ENCODE measurements at places on chromosomes 5 and 9.

GRCh38 chr9:30913331-30913730 lies 1471.1 kb upstream of the ACO1 start:
- DNase-seq, result no peak

- no peak for DNase-seq
Measured at GRCh38 chr5:173670130-173670651, 53.7 kb upstream of the BOD1 start.

- DNase-seq, result no peak
Measured at GRCh38 chr9:104774831-104775573, 11.1 kb downstream of the NIPSNAP3B start.

DNA sequence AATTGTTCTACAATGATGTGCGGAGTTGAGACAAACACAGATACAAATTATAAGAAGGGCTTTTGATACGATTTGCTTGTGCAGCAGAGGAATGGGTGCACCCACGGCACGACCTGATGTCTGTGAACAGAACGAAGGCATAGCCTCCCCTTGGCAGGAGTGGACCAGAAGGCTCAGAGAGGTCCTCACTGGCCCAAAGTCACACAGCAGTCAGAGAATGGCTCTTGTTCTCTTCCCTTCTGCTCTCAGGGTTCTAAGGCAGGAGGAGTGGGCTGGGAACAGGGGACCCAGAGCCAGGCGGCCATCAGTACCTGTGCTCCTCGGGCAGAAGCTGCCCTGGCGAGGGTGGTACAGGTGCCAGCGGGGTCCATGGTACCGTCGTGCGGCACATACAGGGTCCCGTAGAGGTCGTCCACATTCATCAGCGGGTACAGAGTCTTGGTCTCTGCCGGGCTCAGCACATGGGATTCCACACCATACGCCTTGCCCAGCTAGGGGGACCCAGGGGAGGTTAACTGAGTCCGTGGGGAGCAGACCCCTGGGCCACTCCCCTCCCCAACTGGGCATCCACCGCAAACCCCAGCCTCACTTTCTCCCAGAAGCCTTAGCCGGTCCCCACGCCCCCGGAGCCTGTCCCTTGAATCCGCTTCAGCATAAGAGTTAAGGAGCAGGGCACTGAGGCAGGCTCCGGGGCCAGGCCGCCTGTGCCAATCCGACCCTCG lies 7.0 kb downstream of the SARDH start:
- no peak for DNase-seq

DNA sequence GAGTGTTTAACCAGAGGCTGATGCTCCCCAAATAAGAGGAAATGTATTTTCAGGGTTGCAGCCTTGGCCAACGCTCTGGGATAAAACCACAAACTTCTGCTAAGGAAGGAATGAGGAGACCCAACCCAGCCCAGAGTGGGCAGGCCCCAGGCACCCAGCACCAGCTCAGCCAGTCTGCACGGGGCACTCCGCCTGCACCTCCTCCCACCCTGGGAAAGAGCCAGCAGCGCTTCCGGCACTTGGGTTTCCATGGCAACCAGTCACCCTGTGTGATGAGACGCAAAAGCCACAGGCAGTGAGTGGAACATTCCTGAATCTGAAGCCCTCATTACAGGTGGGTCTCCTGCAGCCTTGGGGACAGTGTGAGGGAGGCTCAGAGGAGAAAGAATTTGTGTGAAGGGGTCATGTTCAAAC lies 85.2 kb upstream of the ZBTB43 start:
- DNase-seq, result no peak

DNA sequence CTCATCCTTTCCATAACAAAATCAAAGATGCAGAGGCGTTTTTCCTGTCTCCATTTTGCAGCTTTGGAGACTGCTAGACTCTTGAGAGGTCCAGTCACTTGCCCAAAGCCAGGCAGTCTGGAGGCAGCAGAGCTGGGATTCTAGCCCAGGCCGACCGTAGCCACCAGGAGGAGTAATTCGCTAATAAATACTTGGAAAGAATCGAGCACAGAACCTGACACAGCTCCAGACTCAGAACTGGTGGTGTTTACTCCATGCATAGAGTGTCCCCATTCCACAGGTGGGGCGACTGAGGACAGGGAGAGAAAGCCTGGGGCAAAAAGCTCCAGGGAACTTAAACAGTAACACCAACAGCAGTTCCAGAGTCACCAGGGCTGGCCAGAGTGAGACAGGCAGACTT lies 10.7 kb upstream of the CERCAM start:
- DNase-seq, result no peak

- no peak for DNase-seq
Measured at GRCh38 chr5:94745786-94746730, 127.6 kb downstream of the SLF1 start.

DNA sequence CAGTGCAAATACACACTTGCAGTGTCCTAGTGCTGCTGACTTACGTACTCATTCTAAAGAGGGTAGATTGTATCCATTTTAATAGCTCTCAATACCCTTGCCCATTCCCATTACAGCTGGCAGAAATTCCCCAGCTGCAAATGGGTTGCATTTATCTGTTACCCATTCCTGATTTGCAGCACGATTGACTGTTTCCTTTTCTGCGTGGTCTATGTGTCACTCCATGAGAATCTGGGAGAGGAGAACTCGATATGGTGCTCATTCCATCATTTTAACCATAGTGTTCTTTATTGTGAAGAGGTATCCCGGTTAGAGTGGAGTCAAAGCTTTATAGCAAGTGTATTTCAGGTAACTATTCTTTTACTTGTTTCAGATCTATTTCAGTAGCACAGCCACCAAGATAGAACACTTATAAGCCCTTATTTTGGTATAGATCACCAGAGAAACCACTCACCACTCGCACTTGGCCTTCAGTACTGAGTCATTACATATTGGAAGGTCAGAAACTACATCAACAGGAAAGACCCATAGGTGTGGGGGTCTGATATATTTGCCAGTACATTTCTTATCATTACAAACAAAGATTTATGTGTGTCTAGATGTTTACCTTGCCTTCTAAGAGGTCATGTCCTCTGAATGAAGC lies 139.5 kb downstream of the MUSK start:
- no peak for DNase-seq

GRCh38 chr9:99753436-99753835 lies 68.2 kb upstream of the NR4A3 start:
- DNase-seq, result no peak

- no peak for DNase-seq
Measured at GRCh38 chr5:3429962-3430361, 165.7 kb upstream of the IRX1 start.

DNA sequence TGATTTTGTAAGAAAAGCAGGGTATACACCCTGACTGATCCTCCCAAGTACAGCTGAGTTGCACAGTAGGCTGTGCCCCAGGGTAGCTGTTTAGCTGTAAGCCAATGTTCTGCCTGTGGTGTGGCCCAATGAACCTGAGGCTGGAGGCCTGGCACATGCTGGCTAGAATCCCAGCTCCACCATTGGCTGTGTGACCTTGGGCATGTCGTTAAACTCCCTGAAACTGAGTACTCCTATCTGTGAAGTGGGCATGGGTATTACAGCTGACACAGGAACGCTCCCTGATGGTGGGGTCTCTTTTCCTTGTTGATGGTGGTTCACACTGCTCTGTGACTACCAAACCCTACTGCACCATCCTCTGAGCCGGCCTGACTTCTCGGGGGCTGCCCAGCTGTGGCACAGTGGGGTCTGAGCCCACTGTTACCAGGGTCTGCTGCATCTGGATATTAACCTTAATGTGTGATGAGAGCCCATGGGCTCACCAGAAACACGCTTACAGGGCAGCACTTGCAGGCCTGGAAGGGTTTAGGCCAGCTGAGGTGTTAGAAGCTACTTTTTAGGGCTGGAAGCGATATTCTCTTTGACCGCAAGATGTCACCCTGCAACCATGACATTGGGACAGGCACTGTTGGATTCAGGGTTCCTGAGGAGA lies 7.0 kb upstream of the GADD45G start:
- no peak for DNase-seq

DNA sequence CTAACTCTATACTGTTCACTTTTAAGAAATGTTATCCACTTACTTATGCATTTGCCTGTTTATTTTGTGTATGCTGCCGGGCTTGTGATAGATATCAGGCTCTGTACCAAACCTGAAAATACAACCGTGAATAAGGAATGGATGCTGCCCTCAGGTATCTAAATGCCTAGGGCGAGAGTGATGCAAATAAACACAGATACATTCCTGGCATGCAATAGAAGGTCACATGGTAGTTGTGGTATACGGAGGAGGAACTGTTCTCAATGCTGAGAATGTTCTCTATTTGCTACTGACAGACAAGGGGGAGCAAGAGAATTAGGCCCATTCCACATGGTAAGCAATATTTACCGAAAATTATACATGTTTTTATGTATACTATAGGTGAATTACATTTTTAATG lies 227.8 kb downstream of the ICE1 start:
- no peak for DNase-seq

- DNase-seq, result no peak
Measured at GRCh38 chr9:128792134-128792533, 5.1 kb downstream of the TBC1D13 start.

DNA sequence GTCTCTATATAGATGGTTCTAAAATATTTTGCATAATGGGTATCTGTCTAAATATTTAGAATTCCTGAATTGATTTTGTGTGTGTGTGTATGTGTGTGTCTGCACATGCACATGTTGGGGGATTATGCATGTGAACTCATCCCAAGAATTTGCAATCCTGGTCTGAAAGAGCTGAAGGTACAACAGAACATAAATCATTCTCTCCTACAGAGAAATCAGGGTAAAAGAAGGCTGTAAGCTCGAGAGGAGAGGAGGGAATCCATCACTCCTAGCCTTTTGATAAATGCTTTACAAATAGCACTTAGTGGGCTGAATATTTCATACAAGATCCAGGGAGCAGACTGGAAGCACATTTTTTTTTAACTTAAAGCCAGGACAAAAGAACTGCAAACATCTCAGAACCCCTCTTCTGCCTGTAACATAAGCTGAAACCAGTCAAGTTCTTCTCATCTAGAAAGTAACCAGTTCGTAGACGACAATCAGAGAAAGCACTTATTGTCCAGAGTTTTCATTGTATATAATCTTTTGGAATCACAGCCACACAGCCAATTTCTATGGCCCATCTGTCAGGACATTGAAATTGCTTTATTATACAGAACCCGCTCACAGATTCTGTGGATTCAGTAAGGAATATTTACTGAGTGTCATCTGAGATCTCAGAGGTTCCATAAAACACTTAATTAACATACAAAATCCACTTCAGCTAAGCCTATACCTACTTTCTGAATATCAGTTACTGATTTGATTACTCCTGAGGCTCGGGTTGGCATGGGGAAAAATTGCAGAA lies 541.4 kb upstream of the ZNF462 start:
- DNase-seq, result no peak

- DNase-seq, result peak; percentile 31
Measured at GRCh38 chr5:23208959-23209431, 298.4 kb upstream of the PRDM9 start.

GRCh38 chr5:76504901-76505564 lies 101.9 kb downstream of the IQGAP2 start:
- DNase-seq, result no peak

GRCh38 chr5:113215401-113216060 lies 219.3 kb downstream of the TSSK1B start:
- no peak for DNase-seq

DNA sequence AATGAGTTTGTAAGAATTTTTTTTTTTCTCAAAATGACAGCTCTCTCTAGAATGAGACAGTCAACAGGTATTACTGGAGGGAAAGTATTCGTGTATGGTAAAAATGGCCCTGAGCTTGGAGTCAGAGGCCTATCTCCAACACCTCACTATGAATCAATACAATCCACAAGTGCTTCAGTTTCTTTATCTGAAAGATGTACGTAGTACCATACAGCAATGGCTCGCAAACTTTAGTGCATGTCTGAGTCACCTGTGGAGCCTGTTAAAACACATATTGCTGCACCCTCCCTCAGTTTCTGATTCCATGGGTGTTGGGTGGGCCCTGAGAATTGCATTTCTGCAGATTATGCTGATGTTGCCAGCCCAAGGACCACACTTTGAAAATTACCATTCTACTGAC lies 44.6 kb downstream of the DMRT2 start:
- DNase-seq, result no peak

DNA sequence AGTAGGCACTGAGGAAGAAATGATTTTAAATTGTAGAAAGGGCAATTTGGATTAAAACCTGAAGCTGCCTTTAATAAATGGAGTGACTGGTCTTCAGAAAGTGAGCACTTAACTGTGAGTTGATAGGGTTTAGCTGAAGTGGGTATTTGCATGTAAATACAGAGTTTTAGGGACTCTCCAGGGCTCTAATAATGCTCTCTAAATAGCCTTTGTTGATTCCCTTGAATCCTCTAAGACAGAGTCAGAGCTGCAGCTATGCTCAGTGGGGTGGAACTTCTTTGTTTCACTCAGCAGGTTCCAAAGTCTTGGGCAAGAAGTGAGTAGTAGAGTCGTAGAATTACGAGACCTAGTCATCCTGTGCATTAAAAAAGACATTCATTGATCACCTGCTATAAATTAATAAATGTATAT lies 21.4 kb downstream of the GLRA1 start:
- DNase-seq, result no peak

- DNase-seq, result no peak
Measured at GRCh38 chr5:52443187-52443586, 344.5 kb upstream of the ITGA1 start.

GRCh38 chr5:87231037-87231808 lies 36.5 kb upstream of the RASA1 start:
- DNase-seq, result no peak

- DNase-seq, result no peak
Measured at GRCh38 chr5:17147617-17148016, 69.8 kb upstream of the BASP1 start.

DNA sequence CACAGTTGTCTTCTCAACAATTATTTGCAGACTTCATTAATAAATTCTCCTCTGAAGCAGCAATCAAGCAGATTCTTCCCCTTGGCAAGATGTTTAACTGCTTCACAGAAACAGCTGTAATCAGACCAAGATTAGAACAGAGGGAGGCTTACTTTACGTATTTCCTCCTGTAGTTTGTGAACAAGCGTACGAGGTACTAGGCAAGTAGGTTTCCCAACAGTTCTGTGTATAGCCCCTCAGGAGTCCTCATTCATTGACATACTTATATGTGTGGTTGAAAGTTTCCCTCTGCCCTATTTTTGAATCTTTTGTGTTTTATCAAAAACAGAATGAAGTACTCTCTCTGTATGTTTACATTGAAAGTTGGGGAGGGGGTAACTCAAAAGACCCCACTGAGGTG lies 128.0 kb downstream of the SPATA31D1 start:
- no peak for DNase-seq

GRCh38 chr5:83488821-83489220 lies 17.3 kb downstream of the VCAN start:
- no peak for DNase-seq

All from NCI-H1930 (cell line).